Activated CD4-positive, CD25-positive, alpha-beta regulatory T cell treated with anti-CD3 and anti-CD28 coated beads, Interleukin-2, amount 50 U/mL, for 72 hours (primary cell): ENCODE measurements at places on chromosomes 5 and 9.

DNA sequence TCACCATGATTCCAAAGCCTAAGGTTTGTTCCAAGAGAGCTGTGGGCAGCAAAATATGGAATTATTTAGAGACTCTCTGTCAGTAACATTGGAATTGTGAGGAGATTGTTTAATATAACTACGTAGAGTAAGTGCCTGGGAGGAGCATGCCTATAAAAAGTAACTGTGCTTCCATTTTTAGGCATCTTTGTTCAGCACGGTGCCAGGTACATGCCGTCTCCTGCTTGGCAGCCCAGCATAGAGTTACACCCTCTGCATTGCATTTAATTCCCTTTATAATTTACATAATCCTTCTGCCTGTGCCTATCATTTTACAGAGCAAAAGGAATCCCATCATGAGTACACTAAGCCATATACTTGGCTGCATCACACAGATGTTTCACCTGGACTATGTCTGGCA is 32.1 kb upstream of the ALDH1A1 start:
- DNase-seq: no peak

DNA sequence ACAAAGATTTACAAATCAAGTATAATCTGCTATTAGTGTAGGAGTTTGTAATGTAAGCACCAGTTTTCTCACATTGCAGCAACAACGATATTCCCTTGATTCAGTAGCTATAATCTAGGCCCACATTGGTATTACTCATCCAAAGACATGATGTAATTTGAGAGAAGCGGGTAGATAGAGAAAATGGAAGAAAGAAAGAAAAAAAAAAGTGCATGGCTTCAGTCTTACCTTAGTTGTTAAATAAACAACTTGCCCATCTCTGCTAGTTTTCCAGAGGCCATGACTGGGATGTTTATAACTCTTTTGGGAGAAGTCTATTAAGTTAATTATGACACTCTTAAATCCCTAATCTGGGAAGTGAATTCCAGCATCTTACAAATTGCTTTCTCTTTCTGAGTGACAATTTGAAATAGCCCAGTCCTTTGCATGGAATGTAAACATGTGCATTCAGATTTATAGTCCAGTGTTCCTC is 2.8 kb downstream of the MELK start:
- DNase-seq: no peak

- no peak for DNase-seq
Measured at GRCh38 chr5:93277051-93277450, 304.0 kb downstream of the NR2F1-AS1 start.

- peak; percentile 68 for DNase-seq
Measured at GRCh38 chr5:73215891-73216610, 43.1 kb downstream of the TMEM174 start.

DNA sequence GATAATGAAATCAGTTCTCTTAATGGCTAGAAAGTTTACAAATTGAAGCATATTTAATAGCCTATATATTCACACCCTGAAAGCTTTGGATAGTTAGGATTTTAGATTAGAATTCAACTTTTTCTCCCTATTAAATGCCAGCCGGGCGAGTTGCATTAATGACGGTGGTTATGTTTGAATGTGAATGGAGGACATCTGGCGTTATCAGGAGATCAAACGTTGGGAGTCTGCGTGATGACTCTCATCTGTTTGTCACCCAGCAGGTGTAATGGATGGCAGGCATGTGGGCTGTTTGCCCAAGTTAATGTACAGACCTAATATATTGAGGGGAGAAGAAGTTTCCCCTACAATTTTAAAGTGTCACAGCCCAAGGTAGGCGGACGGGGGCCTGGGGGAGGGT is 1227.7 kb upstream of the WWC1 start:
- DNase-seq: no peak

- DNase-seq: no peak
Measured at GRCh38 chr9:81519816-81520495, 169.4 kb downstream of the TLE1 start.

DNA sequence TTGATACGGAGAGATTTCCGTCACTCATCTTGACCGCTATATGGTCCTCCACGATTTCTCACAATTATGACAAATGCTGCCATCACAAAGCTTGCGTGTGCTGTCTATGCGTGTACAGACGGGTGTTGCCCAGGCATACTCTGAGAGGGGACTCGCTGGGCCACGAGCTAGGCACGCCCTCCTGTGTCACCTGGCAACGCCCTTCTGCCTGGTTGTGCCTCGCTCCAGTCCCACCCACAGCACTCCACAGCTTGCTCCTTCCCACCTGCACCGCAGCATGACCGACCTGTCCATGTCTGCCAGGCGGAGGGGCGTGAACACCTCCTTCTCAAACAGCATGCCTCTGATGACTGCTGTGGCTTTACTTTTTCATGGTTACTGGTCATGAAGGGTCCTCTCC is 55.6 kb downstream of the CAMSAP1 start:
- DNase-seq: no peak
